ENCODE measurements at places on chromosomes 4 and X. TPM values are rescaled to one million over a fixed set of nuclear protein-coding genes. Genes with fewer than 3 reads are reported as not detected.

Gene CT45A1
- not detected for total RNA-seq

Gene GAB3
- 2.5 TPM for total RNA-seq

Gene RTL5
- total RNA-seq, result 1.1 TPM

Gene ERCC6L
- total RNA-seq, result 4.7 TPM

Gene ASMTL
- total RNA-seq, result 11.7 TPM

Gene HELT
- not detected for total RNA-seq

Gene ADH7
- not detected for total RNA-seq

Gene MID1
- total RNA-seq, result 7.9 TPM

Gene CORIN
- total RNA-seq, result 0.17 TPM

Gene SLC9B1
- total RNA-seq, result 0.51 TPM

Gene RBMX2
- 7.2 TPM for total RNA-seq

Gene DCAF4L1
- under 0.01 TPM for total RNA-seq

Gene SLITRK2
- 0.08 TPM for total RNA-seq

GRCh38 chrX:47223476-47224250 is 5.2 kb downstream of the CDK16 start:
- no peak for DNase-seq

GRCh38 chr4:184416913-184417734 is 57.2 kb downstream of the IRF2 start:
- no peak for DNase-seq

DNA sequence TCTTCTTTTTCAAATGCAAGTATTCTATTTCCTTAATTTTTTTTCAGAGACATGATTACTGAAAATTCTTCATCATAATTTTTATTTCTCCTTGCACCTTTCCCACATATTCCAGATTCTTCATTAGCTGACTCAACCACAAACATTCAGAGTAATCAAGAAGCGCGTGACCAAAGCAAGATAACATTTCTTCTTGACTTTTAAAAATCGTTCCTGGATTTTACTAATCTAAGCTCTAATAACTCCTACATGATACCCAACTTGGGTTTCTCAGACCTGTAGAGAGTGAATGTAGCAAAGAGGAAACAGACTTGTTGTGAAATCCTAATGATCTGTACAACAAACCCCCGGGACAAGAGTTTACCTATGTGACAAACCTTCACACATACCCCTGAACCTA is 615.0 kb downstream of the TMA16 start:
- no peak for DNase-seq

DNA sequence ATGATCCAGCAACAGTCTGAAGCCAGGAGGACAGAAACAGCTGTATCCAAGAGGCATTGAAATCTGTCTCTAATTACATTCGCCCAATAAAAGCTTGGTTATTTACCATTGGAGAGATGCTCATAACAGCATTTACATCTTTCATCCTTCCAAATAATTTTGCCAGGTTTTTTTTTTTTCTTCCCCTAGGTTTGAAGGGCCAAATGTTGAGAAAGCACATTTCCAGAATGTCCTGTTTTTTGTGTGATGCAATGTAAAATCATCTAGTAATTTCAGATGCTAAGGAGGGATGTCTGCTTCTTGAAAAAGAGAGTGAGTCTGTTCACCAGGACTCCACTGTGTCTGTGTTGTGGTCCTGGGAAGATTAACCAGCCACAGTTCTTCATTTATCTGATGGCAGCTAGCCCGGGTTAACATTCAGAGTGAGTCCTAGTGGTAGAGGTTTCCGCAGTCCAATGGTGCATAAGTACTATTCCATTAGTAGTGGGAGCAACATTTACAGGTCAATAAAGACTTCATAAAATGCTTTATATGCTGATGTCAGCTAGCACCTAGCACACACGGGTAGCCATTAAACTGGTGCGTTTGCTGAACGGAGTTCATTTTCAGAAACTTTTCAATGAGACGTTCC is 406.8 kb downstream of the STIM2 start:
- no peak for DNase-seq

DNA sequence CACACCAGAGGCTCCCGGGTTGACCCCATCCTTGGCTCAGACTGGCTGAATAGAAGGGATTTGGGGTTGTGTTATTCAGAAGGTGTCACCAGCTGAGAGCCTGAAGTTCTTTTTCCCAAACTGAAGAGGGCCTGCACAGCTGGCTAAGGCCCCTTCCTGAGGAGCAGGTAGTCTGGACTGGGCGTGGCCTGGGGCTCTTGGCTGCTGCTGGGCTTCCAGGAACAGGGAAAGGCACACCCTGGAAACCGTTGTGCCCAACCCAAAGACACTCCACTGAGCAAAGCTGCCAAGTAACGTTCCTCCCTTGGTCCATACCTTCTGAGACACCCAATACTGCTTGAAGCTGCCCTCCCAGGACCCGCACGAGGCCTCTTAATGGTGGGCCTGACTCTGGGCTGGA is 8.3 kb upstream of the CXCR3 start:
- no peak for DNase-seq

DNA sequence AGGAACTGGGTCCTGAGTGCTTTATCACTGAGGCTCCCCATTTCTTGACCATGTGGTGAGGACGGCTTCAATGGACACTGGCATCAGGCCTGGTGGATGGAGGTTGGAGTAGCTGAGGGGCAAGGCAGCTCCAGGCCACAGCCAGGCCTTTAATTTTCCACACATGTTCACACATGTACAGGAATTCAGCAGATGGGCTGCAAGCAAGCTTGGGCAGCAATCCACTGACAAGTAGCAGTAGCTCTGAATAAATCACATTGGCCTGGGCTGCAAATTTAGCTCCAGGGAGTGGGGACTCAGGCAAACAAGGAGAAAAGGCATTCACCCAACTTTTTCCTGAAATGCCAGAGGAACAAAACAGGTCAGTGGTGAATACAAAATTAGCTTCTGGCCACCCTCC is 107.8 kb upstream of the SCML1 start:
- DNase-seq, result no peak

GRCh38 chr4:116328261-116328860 is 757.0 kb downstream of the TRAM1L1 start:
- no peak for DNase-seq

DNA sequence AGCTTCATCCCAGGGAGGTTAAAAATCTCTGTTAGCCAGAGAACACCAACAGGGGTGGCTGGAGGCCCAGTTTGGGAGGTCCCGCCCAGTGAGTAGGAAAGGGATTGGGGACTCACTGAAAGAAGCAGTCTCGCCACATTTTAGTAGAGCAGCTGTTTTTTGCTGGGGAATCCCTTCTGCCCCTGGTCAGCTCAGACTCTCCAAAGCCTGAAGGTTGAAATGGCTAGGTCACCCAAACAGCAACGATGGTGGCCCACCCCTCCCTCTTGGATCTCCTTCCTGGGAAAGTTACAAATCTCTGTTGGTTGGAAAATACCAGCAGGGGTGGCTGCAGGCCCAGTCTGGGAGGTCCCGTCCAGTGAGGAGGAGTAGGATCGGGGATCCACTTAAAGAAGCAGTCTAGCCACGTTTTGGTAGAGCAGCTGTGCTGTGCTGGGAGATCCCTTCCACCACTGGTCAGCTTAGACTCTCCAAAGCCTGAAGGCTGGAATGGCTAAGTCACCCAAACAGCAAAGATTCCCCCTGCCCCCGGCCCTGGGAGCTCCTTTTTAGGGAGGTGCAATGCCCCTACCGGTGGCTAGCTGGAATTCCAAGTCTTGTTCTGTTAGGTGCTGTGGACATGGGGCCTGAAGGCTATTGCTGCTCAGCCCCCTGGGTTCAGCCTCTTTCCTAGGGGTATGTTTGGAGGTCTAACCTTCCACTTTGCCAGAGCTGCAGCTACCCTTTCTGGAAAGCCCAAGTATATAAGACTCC is 40.0 kb upstream of the TEX13A start:
- no peak for DNase-seq

DNA sequence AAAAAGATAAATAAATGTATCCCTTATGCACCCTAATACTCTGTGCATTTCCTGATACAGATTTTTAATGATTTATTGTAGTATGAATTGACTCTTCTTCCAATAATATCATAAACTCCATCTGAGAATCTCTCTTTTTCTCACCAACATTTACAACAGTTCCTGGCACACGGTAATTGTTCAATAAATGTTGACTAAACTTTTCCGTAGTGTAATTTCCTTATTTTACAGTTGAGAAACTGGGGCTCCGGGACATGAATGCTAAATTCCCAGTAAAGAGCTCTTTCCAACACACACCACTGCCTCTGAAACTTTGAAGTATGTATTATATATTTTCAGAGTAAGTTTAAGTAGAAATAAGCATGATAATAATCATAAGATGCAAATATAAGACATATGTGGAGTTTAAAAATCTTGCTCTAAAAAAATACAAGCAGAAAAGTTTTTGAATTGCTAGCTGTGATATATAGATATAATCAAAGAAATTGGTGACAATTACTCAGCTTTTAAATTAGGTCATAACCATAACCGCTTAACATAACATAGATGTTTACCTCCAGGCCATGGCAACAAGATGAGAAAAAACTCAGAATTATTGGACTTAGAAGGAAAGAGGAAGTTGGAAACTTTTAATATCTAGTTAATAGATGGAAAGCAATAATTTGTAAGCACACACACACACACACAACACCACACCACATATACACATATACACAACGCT is 28.2 kb upstream of the ANTXR2 start:
- no peak for DNase-seq

DNA sequence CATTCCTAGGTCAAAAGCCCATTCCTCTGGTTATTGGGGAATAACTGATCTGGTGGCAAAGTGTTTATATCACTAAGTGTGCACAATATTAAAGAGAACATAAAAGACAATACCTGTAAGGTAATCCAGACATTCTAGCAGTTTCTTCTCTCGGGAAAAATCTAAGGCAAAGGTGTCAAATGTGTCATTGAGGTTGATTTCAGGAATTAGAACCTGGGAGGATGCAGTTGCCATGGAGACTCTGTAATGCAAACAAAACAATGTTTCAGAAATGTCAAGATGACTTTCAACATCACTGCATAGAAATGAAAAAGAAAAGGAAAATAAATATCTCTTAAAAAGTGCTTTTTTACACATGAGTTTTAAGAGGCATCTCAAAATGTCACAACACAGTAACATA is 145.9 kb downstream of the MID1 start:
- DNase-seq, result no peak

- DNase-seq, result no peak
Measured at GRCh38 chr4:10020106-10020505, 1.2 kb downstream of the SLC2A9 start.

DNA sequence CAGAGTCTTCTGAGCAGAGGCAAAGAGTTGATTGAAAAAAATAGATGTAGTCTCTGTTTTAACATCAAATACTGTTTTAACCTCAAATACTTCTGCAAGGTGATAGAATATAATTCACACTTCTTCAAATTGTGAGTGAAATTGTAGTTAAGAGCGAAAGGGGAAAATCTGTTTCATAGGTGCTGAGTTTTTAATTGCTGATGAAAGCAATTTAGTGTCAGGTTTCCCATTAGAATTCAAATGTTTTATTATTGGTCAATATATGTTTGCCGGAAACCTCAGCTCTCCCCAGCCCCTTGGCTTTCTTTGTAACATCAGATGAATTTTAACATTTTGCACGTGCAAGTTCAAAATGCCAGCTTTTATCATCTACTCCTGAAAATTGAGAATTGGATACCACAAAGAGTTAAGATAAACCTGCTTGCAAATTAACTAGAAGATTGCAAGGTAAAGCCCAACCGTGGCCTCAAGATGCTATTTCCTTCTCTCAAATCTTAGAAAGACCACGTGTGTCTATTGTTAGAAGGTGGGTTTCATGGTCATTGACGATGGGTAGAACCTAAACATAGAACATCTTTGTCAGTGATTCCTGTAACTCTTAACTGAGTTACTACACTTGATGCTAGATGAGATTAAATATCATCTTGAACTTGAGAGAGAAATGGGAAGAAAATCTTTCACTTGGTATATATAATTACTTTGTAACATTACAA is 1824.2 kb upstream of the TENM3 start:
- DNase-seq, result no peak

DNA sequence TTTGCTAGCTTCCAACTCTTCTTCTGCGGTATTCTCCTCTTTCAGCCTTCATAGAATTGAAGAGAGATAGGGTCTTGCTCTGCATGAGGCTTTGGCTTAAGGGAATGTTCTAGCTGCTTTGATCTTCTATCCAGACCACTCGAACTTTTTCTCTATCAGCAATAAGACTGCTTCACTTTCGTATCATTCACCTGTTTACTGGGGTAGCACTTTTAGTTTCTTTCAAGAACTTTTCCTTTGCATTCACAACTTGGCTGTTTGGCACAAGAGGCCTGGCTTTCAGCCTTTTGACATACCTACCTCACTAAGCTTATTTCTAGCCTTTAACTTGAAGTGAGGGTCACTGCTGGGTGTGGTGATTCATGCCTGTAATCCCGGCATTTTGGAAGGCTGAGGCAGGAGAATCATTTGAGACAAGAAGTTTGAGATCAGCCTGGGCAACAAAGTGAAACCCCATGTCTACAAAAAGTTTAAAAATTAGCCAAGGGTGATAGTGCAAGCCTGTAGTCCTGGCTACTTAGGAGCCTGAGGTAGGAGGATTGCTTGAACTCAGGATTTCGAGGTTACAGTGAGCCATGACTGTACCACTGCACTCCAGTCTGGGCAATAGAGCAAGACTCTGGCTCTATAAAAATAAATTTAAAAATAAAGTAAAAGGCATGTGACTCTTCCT is 47.1 kb upstream of the HPGDS start:
- no peak for DNase-seq

- DNase-seq, result no peak
Measured at GRCh38 chr4:166318810-166319525, 445.9 kb downstream of the TLL1 start.

DNA sequence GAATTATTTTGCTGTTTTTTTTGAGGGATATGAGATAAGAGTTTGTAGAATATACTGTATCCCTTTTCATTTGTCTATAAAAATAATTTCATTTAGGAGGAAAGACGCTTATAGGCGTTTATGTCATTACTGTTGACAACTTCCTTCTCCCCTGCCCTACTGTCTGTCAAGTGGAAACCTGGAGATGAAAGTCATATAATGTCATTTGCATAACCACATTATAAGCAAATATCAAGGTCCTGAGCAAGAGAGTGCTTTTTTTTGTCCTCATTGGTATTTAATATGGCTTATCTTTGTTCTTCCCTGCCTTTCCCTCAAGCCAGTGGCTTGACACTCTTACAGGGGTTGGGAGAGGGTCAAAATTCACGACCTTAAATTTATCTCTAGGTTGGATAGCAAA is 55.8 kb downstream of the LRP2BP start:
- no peak for DNase-seq

Measured in liver (tissue), 10 donors.